Muscle of leg (tissue), 16 donors: ENCODE measurements at places on chromosomes 6 and 20. TPM values are rescaled to one million over a fixed set of nuclear protein-coding genes. Genes with fewer than 3 reads are reported as not detected.

The RIPPLY2 gene
- total RNA-seq: not detected

The PPP1R16B gene
- 5.5 TPM for total RNA-seq

The SALL4 gene
- total RNA-seq: 0.18 TPM

The TINAG gene
- 0.04 TPM for total RNA-seq

The CD93 gene
- 67.5 TPM for total RNA-seq

The FAM217A gene
- total RNA-seq: not detected

The BTN1A1 gene
- 0.04 TPM for total RNA-seq

The KCNG1 gene
- 0.44 TPM for total RNA-seq
